ENCODE measurements at places on chromosomes 13 and 19.
A peak's percentile ranks its signal among the peaks of the same experiment; 100 is the strongest.

- no peak for DNase-seq
Measured at GRCh38 chr13:30850204-30850866, 55.7 kb upstream of the MEDAG start.

DNA sequence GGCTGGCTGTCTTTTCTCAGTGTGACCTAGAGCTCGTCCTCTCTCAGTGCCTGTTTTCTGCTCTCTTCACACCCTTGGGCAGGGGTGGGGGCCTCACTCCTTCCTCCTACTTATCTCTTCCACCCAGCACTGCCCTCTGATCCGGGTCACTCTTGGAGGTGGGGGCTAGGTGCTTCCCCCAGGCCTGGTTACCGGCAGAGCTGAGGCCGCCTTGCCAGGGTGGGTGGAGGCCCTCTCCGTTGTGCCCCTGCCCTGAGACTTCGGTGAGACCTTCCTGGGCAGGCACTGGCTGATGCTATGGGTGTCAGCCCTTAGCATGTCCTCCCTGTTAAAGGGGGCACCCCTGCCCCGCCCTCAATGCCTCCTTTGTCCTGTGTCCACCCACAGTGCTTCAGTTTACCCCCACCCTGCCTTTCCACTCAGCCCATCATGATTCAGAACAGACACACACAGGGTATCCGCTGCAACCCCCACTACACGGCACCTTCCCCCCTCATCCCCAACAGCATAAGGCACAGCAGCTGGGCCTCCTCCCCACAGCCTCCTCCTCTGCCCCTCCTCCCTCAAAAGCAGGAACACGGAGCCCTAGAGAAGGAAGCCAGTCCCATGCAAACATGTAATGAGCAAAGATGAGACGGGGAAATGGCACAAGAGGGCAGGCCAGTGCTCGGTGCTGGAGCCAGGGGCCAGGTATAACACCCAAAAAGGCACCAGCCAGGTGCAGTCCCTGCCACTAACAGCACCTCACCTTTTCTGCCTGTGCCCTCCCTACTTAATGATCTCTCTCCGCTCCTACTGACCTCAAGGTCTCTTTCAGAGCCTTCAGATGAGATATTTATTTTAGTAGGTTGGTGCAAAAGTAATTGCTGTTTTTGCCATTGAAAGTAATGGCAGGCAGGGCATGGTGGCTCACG is 9.8 kb downstream of the ZGLP1 start:
- no peak for DNase-seq

GRCh38 chr13:41774605-41775218 is 186.2 kb downstream of the VWA8 start:
- DNase-seq: no peak

GRCh38 chr19:13042443-13043130 is 47.3 kb downstream of the NFIX start:
- DNase-seq: no peak

GRCh38 chr13:65719831-65720230 is 1510.3 kb downstream of the PCDH9 start:
- DNase-seq: no peak

GRCh38 chr13:49354719-49355118 is 89.1 kb downstream of the CAB39L start:
- DNase-seq: no peak

- no peak for DNase-seq
Measured at GRCh38 chr13:39876258-39876657, 220.8 kb downstream of the COG6 start.

GRCh38 chr13:99258210-99258860 is at the start of gene GPR18:
Gene GPR18 (minus strand): TSS chr13:99258379. CDS start chr13:99255872, 2,507 bp downstream.
- DNase-seq: peak; percentile 67

- DNase-seq: no peak
Measured at GRCh38 chr13:45105895-45106294, 14.4 kb upstream of the GTF2F2 start.
